ENCODE measurements at places on chromosomes 7 and 10.

DNA sequence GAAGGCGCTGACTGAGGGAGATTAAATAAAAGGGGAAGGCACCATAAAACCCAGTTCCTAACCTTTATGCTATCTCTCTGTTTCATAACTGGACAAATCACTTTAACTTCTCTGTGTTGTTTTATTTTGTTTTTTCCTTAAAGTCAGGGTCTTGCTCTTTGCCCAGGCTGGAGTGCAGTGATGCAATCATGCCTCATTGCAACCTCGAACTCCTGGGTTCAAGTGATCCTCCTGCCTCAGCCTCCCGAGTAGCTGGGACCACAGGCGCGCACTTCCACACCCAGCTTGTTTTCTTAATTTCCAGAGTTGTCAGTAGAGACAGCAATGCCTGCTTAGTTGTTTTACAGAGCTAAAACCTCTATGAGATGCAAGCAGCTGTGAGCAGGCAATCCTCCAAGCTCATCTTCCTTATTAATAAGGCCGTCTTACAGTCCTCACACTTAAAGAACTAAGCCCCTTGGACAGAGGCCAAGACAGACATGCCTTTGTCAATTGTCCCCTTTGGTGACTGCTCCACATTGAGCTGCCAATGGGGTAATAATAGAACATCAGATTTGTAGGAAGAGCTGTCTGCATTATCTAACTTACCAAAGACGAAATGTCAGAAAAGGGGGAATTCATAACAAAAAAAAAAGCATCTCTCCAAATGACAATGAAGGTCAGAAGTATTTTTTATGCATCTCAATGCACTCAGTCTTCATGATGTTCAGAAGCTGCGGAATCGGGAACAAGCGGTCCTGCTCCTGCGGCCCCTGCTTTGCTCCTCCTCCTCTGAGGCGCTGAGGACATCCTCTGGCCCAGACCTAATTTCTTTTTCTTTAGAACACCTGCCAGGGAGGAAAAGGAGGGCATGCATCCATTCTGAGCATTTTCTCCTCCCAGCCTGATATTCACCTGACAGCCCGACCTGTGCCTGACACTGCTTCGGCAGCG lies 62.7 kb upstream of the RNF32 start:
- no peak for DNase-seq

- DNase-seq: no peak
Observed at GRCh38 chr7:13731643-13732042, 257.8 kb downstream of the ETV1 start.

GRCh38 chr10:87927091-87927490 lies 63.7 kb downstream of the PTEN start:
- no peak for DNase-seq

DNA sequence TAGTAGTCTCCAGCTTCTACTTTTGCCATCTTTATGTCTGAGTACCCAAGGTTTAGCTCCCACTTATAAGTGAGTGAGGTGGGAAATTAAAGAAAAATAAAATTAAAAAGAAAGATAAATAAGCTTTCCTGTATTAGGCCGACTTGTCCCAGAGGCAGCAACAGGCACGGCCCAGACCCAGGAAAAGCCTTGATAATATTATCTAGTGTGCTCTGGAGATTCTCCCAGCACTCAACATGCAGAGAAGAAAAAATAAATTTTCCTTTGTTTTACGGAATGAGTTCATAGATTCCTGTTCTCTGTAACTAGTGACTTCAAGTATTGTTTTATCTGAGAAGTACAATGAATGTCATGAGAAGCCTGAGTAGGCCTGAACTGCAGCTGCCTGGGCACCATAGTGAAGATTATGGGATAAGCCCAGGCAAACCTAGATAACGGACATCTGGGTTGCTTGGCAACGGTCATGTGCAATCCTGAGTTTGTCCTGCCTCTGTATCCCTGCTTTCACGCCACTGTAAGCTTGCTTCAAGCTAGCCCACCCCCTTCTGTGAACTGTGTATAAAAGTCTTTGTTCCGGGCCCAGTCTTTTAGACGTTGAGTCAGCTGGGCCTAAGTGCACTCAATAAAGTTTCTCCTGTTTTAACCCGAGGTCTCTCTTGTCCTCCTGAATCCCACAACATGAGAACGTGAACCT lies 6.4 kb downstream of the ATE1 start:
- DNase-seq: no peak

DNA sequence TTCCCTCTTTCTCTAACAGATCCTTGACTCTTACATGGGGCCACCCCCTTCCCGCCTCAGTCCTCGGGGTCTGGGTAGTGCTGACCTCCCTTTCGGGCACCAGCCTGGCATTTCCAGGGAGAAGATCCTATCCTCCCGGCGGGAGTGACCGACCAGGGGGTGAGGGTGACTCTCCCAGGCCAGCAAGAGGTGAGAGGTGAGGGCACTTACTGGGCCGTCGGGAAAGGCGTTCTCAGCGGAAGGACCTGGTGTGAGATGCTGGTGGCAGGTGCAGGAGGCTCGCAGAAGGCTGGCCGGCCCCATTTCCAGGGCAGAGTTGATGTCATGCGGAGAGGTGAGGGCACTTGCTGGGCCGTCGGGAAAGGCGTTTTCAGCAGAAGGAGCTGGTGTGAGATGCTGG lies 4.2 kb upstream of the FOXL3 start:
- no peak for DNase-seq

DNA sequence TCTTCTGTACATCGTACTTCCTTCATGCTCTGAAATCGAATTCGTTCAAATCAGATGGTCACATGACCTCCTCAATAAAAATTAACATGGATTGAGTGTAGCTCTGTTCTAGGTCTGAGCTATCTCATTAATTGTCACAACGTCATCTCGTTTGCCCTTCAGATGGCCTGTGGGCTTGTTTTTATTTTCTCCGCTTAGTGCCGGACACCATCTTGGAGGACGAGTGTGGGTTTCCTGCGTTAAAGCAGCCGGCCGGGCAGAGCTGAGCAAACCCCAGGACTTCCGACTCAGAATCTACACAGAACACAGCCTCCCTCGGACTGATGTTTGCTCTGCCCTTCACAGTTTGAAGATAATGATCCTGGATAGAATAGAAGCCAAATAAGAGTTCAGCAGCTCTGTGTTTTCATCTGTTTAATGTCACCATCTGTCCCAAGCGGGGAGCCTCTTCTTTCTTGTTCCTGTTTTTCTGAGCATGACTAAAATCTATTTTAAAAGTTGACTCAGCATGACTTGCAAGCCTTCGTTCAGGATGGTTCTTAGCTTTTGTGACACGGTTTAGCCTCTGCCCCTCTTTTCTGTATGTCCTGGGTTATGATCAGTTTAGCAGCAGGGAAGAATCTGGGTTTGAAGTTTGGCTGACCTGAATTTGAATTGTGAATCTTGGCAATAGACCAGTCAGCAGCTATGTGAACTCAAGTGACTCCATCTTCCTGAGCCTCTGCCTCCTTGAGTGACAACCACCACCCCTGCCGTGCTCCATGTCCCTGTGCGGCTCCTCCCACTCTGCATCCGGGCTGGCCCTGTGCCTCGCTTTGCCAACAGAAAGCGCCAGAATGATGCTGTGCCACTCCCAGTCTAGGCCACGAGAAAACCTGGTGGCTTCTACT lies 30.6 kb upstream of the GALNTL5 start:
- no peak for DNase-seq

GRCh38 chr10:124619802-124620490 lies 124.2 kb downstream of the FAM53B start:
- DNase-seq: no peak

- DNase-seq: no peak
Observed at GRCh38 chr10:32232378-32232777, 114.6 kb downstream of the EPC1 start.

DNA sequence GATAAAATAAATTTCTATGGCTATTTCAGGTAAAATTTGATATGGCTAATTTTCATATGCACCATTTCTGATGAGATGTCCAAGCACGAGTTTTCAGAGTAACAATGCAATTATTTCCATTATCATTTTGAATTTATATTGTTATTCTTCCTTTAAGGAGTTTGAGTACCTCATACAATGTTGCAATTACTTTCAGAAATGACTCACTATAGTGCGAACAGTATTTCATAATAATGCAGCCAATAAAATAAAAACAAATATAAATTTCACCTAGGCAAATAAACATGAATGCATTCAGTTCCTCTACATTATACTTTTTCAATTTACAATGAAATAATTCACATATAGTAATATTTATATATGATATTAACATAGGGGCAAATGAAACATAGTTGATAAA lies 78.8 kb upstream of the LRRN3 start:
- no peak for DNase-seq

- no peak for DNase-seq
Observed at GRCh38 chr10:13414855-13415254, 66.8 kb upstream of the SEPHS1 start.

DNA sequence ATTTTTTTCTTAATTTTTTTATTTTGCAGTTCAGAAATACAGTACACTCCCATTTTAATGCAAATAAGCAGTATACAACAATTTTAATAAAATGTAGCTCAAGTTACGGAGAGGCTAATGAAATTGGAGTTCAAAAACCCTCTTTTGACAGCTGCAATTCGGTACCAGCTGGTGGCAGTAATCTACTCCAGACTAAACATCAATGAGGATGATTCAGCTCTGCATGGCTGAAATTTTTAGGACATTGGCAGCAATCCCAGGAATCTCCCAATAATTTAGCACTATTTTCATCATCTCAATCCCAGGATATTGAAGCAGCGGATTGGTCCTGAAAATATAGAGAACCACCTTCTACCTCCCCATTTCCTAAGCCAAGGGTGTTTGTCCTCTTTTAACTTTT lies 278.8 kb downstream of the CACNA2D1 start:
- DNase-seq: no peak

- DNase-seq: no peak
Observed at GRCh38 chr7:978416-979091, 3.2 kb upstream of the COX19 start.

DNA sequence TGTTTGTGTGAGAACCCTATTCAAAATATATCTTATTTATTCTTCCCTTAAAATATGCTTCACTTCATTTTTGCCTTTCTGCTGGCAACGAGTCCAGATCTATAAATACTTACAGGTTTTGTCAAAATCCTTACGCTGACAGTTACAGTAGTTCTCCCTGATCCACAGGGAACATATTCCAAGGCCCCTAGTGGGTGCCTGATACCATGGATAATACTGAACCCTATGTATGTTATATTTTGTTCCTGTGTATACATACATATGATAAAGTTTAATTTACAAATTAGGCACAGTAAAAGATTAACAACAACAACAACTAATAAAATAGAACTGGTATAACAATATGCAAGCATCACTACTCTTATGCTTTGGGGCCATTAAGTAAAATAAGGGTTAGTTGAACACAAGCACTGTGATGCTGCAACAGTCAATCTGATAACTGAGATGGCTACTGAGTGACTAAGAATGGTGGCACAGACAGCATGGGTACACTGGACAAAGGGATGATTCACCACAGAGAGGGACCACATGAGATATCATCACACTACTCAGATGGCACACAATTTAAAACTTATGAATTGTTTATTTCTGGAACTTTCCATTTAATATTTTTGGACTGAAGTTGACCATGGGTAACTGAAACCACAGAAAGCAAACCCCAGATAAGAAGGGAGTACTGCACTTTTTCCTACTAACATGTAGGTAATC lies 29.4 kb upstream of the PCGF5 start:
- no peak for DNase-seq

DNA sequence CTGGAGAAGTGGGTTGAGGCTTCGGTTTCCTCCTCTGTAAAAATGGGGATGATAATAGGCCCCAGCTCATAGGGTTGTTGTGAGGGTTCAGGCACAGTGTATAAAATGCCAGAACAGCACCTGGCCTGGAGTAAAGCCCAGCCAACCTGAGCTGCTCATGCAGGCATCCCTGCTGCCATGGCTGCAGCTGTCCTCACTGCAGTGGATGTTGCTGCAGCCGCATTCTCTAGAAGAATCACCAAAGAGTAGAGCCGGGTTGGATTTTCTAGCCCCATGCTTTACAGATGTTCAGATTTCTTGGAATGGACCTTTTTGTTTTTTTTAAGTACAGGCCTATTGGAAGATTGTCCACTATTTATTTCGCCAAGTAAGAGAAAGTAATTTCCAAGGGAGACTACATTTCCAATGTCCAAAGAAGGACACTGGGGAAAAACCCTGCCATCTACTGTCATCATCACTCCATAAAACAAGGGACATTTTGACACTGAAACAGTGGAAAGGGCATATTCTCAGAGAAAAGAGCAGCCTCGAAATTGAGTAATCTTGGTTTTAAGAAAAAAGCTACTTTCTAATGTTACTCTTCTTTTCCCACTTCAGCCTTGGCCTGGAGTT lies 147.5 kb upstream of the TCF7L2 start:
- no peak for DNase-seq

All from activated T-cell treated with anti-CD3 and anti-CD28 coated beads for 24 hours (primary cell).